ENCODE measurements at places on chromosomes 11 and 22.

DNA sequence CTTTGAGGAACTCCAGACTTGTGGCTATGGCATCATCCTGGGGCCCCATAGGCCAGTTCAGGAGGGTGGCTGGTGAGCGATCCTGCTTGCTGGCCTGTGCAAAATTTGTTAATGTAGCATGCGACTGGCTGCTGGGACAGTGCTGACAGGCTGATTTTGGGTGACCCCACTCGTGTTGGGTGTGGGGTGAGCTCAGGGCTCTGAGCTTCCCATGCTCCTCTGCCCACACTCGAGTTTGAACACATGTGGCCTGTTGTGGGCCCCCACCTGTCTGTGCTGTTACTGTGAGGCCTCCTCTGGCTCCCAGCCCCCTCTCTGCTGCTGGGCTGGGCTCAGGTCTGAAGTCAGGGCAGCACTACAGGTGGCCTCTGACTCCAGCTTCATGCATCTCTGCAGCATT, 64.4 kb upstream of the MYEOV start:
- peak; percentile 22 for DNase-seq

DNA sequence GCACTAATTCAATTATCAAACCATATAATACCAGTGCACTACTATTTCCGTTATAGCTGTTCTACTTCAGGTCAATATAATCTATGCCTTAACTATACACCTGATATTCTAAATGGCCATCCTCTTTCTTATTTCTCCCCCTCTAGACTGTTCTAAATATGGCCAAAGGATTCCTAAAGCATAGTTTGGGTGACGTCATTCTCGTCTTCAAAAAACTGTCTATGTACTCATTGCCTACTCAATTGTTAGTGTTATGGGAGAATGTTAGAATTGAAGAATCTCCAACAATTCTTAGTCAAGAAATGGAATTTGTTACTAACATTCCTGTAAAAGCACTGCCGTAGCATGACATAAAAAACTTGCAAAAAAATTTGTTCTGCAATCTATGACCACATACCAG, 431.1 kb upstream of the ANO3 start:
- no peak for DNase-seq

DNA sequence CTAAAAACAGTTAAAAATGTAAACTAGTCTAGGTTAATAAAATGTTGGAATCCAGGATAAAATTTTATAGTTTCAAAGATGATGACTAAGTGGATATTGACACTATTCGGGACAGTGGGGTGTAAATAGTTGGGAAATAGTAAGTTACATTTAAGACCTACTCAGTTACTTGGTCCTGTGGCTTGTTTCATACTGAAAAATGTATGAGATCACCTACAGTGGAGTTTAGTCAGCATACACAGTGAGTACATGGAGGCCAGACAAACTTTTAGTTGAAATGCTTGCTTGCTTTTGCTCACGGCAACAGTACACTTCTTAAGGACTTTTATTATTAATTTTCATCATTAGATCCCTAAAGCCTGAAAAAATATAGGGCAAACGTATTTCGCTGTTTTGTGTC, 16.1 kb downstream of the TRIM22 start:
- no peak for DNase-seq

DNA sequence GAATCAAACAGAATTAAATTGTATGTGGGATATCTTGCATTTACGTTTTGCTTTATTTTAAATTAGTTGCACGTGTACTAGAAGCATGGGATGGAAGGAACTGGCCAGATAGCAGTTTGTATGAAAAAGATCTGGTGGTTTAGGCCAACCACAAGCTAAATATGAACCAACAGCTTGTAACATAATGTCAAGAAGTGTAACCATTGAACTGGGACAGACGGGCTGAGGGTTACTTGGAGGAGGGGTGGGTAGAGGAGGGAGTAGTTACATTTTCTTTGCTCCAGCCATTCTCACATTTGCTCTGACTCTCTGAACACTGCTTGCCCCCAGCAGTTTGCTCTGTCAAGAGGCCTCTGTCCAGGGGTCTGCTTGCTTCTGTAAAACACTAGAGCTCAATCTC, 31.7 kb upstream of the CXCR5 start:
- no peak for DNase-seq

GRCh38 chr11:31997955-31998354, 92.9 kb upstream of the RCN1 start:
- DNase-seq = no peak

Data from suppressor macrophage treated with lipopolysaccharide for 1 hour (primary cell).